ENCODE measurements at places on chromosomes 5 and 9.
A peak's percentile ranks its signal among the peaks of the same experiment; 100 is the strongest.

DNA sequence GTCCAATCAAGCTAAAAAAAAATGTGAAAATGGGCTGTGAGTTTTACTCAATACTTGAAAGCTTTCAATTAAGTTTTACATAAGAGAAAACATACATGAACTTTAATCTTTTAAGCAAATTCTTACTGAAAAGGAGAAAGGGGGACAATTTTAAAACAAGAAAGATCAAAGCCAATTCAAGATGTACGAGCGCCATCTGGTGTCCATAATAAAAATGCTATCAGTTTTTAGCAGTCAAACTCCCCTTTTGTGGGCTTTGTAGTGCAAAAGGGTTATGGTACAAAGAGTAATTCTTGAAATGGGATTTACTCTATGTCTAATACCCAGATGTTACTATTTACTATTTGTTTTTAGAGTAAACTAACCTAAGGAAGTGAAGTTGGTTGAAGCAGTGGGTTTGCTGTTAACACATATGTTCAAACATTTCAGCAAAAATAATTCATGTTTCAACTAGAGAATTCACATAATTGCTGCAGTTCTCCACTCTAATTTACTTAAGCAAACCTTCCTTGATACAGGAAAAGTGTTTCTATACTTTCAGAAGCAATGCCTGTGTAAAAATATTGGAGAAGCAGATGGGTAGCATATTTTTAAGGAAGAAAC lies 228.2 kb upstream of the TYRP1 start:
- DNase-seq = no peak

GRCh38 chr5:98248949-98249348 lies 524.5 kb upstream of the RGMB start:
- DNase-seq = no peak

DNA sequence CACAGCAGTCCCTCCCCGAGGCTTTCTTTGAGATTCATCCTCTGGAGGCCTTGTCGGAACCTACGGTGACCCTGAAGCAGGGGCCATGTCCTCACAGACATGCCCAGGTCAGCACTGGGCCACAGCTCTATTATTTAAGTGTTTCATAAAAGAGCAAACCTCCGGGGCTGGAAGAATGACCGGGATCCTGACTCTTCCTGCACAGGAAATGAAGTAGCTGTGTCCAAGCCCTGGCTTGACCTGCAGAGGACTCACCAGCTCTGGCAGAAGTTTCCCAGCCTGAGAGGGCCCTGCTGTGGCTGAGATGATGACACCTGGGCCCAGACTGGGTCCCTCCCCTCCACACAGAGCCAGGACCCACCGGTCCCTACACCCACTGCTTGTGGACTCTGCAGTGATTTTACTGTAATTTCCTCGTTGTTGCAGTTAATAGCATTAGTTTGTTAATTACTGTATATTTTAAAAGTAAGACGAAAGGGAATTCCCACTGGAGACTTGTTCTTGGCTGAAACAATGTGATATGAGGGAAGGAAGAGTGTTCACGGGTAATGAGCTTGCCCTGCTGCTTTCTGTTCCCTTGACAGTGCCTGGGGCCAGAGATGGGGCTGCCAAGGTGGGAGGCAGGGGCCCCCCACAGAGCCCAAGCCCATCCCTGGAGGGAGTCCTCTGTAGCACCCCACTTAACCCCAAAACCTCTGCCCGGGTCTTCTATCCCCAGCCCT lies 72.2 kb downstream of the PCDH1 start:
- DNase-seq = no peak

GRCh38 chr9:69357030-69357775 lies 32.2 kb downstream of the ENTREP1 start:
- DNase-seq = no peak

DNA sequence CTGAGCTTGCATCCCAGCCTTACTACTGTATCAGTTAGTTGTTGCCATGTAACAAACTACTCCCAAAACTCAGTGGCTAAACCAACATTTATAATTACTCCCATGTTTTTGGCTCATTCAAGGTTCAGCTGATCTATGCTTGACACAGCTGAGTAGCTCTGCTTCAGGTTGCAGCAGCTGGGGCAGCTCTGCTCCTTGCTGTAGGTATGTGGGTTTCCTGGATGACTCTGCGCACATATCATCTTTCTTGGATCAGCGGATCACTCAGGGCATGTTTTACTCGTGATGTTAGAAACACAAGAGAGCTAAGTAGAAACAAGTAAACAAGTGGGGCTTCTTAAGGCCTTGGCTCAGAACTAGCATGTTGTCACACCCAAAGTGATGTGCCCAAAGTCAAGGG lies 15.1 kb downstream of the TEK start:
- DNase-seq = no peak

DNA sequence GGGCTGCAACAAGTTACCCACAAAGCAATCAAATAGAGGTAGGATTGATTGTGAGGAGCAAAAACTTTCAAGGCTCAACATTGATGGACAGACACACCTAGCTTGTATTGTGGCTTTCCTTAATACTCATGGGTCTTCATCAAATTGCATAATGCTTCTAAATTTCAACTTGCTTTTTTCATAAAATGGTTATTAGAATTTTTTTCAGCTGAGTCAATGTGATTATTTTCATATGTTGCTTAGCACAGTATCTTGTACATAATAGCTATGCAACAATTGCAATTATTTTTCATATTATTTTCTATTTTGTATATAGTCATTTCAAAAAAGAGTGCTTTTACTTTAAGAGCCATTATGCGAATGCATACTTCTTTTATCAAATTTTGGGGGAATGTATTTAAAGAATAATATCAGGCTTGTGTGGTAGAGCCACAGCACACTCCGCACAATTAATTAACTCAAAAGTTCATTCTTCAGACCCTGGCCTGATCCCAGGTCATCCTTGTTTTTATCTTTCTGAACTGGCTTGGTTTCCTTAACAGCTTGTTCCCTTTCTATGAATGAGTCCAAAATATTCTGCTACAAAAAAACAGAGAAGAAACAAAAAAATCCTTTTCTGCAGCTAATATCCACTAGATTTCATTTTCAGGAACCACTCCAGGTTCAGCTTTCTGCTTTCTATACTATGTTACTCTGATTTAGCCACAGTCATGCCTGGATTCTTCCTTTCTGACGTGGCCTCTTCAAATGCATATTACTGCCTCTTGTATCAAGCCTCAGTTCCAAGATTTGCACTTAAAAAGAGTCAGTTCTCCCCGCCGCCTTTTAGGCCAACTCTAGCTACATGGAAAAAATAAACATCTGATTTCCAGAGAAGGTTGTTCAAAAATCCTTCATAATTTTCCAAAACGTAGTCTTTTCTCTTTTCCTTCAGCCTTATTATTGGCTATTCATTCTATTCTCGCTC lies 45.3 kb upstream of the CDH9 start:
- no peak for DNase-seq

DNA sequence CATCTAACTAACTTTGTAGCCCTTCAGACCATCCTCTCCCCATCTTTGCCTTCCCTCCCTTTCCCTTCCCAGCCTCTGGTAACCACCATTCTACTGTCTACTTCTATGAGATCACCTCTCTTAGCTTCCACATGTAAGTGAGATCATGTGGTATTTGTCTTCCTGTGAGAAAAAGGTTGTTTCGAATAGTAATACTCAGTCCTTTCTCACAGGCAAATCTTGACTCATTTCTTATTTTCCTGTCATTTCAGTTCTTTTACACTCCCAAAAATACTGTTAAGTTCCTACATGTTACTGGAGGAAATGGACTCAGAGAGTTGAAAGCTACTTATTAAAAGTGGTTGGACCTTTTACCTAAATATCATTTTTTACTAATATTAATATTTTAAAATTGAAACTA lies 82.1 kb downstream of the SLF1 start:
- no peak for DNase-seq

DNA sequence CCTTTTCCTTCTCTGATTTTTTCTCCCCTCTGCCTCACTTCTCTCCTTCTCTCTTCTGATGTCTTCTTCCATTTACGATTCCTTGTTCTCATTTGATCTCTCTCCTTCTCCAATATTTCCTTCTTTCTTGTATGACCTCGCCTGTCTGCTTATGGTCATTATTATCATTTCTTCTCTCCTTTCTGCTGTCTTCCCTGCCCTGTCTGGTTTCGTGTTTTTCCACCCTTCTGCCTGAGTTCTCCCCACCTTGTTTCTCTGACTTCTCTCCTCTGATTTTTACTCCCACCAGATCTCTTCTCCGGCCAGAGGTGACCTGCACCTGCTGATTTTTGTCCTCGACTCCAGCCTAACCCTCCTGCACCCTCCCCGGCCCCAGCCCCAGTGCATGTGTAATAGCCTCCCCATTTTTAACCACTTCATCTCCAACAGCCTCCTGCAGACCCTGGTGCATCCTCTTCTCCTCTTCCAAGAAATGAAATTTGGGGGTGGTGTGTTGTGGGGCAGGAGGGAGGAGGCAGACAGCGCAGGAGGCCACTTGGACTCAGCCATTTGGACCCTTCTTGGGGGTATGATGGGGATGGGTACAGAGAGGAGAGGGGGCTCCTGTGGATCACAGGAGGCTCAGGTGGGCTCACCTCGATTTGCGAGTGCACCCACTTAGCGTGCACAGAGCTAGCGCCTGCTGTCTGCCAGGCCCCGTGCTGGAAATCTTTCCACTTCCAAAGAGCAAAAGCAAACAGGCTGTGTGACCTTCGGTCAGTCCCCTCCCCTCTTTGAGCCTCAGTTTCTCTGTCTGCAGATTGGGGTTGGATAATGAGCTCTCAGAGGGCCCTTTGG lies 32.5 kb downstream of the GSN start:
- no peak for DNase-seq

- no peak for DNase-seq
Measured at GRCh38 chr9:94875300-94876020, 149.0 kb downstream of the AOPEP start.

DNA sequence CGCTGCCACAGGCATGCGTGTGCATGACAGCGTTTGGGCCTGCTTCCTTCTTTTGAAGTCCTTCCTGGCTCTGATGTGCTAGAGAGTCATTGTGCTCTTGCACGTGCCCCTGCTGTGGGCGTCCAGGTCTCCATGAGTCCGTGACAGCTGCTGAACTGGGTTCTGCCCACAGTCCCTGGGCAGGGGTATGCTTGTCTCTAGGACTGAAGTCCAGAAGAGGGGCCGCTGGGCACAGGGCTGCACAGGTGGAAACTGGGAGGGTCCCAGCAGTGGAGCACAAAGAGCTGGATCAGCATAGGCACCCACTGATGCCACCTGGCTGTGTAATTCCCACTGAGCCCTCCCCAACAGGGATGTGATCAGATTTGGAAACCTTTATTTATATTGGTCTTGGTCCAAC lies 169.4 kb downstream of the IRX2 start:
- DNase-seq = no peak

DNA sequence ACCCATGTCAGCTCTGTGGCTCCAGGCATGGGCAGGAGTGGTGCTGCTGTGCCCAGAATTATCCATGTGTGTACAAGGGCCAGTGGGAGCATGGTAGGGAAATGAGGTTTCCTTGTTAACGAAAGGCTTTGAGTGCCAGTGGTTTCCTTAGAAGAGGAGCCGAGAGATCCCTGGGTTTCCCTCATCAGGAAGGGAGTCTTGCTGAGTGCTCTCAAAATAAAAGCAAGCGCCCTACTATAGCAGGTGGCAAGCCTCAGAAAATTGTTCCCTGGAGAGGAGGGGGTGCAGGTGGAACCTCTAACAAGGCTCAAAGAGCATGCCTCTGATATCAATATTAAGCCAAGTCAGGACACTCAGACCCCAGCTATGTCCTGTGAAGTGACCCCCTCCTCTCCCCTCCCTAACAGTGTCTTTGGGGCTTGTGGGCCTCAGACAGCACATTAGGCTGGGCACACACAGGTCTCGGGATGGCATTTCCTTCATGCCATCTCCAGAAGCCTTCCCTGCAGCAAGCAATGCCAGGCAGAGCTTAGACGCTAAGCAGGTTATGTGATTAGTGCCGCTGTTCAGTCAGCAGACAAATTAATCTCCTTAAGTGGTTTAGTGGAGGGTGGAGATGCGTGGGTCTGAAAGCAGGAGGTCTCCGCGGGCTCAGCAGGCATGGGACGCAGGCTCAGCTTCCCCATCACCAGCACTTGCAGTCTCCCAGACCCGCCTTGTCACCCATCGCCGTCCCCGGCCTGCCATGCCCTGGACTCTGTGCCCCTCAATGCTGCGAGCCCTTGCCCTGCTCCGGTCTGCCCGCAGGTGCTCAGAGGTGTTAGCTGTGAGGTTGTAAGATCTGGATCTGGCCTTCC lies 60.0 kb upstream of the RARS1 start:
- no peak for DNase-seq

GRCh38 chr5:154162539-154163151 lies 27.9 kb upstream of the GALNT10 start:
- peak; percentile 77 for DNase-seq

DNA sequence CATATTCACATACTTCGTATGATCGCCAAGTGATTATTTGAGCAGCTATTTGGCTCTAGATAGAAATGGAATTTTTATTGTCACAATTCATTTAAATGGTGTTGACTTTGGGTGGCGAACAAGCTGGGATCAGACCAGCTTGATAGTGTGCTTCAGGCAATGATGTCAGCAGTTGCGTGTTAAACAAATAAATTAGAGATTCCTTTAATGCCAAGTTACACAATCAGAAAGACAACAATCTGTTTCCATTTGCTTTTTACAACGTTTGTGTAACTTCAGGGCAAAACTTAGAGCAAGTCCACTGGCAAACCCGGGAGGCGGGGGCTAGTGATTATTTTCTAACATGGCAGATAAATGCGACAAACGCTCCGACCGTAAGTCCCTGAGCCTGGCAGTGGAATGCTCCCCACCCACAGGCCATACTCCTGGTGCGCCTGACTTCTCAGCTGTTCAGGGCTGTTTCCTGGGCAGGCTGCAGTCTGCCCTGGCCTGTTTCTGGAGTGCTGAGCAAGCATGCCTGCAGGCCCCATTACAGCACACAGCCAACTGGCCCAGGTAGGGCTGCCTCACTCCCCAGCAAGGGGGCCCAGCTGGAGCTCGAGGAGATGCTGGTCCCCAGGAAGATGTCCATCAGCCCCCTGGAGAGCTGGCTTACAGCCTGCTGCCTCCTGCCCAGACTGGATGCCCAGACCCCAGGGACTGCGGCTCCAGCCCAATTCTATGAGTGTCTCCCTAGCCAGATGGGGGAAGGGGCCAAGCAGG lies 88.7 kb downstream of the BASP1 start:
- no peak for DNase-seq

- DNase-seq = no peak
Measured at GRCh38 chr5:82924226-82925060, 152.8 kb downstream of the TMEM167A start.

DNA sequence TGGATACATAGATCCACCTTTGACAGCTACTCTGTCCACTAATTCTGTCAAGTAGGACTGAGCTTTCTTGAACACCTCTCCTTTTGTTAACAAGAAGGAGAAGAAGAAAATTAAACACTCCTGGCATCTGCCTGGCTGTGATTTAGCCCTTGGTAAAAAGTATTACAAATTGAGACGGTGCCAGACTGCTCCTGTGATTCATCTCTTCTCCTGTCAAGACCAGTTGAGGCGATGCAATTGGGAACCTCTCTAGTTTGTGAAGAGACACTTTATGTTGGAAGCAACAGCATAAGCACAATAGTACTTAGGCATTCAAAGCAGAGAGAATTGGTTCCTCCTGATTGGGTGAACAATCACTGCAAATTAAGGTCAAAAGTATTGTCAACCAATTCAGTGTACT lies 72.7 kb downstream of the GHR start:
- DNase-seq = no peak

Data from left hindlimb (tissue), 1 donor.